ENCODE measurements at places on chromosomes 12 and 14. TPM values are rescaled to one million over a fixed set of nuclear protein-coding genes. Genes with fewer than 3 reads are reported as not detected.

The B3GNT4 gene
- 0.66 TPM for total RNA-seq

The OR2AP1 gene
- total RNA-seq = not detected

The RTN1 gene
- not detected for total RNA-seq

The GDF3 gene
- not detected for total RNA-seq

The FAM222A gene
- total RNA-seq = 3.4 TPM

The TCL1B gene
- not detected for total RNA-seq

The GPX2 gene
- 202 TPM for total RNA-seq

The CLEC7A gene
- total RNA-seq = not detected

The NTN4 gene
- total RNA-seq = 48.9 TPM

The TPPP2 gene
- total RNA-seq = not detected

The SLC6A15 gene
- total RNA-seq = 3.8 TPM

The PMEL gene
- 1.1 TPM for total RNA-seq

The FMNL3 gene
- total RNA-seq = 1.3 TPM

The RNASE7 gene
- total RNA-seq = not detected

The VEZT gene
- 74.3 TPM for total RNA-seq

The HECTD4 gene
- 13.1 TPM for total RNA-seq

The C12orf42 gene
- total RNA-seq = not detected

The SLC7A7 gene
- total RNA-seq = 28.4 TPM

The LTBP2 gene
- 10.0 TPM for total RNA-seq

The APOLD1 gene
- 0.19 TPM for total RNA-seq

The USP30 gene
- 8.7 TPM for total RNA-seq

The CD27 gene
- total RNA-seq = not detected

The RPS26 gene
- total RNA-seq = 711 TPM

The MMP17 gene
- total RNA-seq = 10.0 TPM

The BLOC1S1 gene
- total RNA-seq = 129 TPM

The PIGH gene
- 17.8 TPM for total RNA-seq

The GNPTAB gene
- total RNA-seq = 13.9 TPM

The KCNH3 gene
- 2.3 TPM for total RNA-seq

The HOTAIR gene
- total RNA-seq = 0.25 TPM

The LMO3 gene
- not detected for total RNA-seq

The RHEBL1 gene
- 6.0 TPM for total RNA-seq

The LRCOL1 gene
- total RNA-seq = not detected

The TAS2R42 gene
- total RNA-seq = not detected

The ZNF891 gene
- total RNA-seq = 0.28 TPM

The TAC3 gene
- not detected for total RNA-seq

The RASAL1 gene
- 0.56 TPM for total RNA-seq

The NTS gene
- 84.7 TPM for total RNA-seq

The TCL1A gene
- not detected for total RNA-seq

The SOAT2 gene
- total RNA-seq = 0.24 TPM

The ADGRD1 gene
- 0.38 TPM for total RNA-seq

The FAM181A gene
- total RNA-seq = not detected

The KRT74 gene
- not detected for total RNA-seq

The MGAT2 gene
- total RNA-seq = 50.6 TPM

The ACSM4 gene
- total RNA-seq = not detected

The TROAP gene
- 100 TPM for total RNA-seq

The LBHD2 gene
- total RNA-seq = 0.27 TPM

The PROX2 gene
- total RNA-seq = not detected

The IL31 gene
- total RNA-seq = not detected

The TULP3 gene
- 18.6 TPM for total RNA-seq

The MUCL1 gene
- not detected for total RNA-seq

The HOXC5 gene
- total RNA-seq = 0.82 TPM

The TAS2R19 gene
- total RNA-seq = not detected

The SPPL3 gene
- 51.7 TPM for total RNA-seq

The LRTM2 gene
- total RNA-seq = not detected

The BTBD6 gene
- total RNA-seq = 29.1 TPM

The AMN gene
- total RNA-seq = 0.39 TPM

The POTEG gene
- not detected for total RNA-seq

The C14orf39 gene
- not detected for total RNA-seq

The ACACB gene
- 8.3 TPM for total RNA-seq

The SVOP gene
- total RNA-seq = not detected
